ENCODE measurements at places on chromosomes 3 and 15.

GRCh38 chr3:136750897-136751315, 1.3 kb downstream of the STAG1 start:
- no peak for DNase-seq

DNA sequence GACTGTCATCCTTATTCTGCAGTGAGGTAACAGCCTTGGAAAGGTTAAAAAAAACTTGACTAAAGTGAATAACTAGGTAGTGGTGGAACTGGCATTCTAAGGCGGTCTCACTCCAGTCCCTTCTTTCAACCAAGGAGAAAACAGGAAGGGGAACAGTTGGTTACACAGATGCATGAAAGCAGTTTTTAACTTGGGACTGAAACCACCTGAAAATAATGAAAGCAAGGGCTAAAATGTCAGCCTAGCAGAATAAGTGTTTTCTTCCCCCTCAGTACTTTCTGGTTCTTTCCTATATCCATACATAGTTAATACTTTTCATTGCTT, 748 bp upstream of the AVEN start:
- no peak for DNase-seq

- no peak for DNase-seq
Measured at GRCh38 chr15:69885173-69885955, 212.4 kb downstream of the TLE3 start.

DNA sequence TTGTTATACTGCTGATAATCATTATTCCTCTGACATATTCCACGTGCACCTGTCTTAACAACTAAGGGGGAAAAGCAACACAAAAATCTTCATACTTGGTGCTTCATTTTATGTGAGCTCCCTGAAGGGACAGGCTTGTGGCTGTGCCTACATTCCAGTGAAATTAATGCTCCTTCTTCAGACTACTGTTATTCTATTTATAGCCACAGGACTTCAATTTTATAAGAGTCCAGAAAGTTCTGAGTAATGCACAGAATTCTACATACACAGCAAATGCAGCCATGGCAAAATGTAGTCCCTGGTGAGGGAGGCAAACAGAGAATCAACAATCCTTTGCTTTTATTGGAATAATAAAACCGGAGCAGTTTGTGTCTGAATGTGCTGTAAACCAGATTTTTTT, 417.1 kb downstream of the RBMS3 start:
- DNase-seq: no peak

DNA sequence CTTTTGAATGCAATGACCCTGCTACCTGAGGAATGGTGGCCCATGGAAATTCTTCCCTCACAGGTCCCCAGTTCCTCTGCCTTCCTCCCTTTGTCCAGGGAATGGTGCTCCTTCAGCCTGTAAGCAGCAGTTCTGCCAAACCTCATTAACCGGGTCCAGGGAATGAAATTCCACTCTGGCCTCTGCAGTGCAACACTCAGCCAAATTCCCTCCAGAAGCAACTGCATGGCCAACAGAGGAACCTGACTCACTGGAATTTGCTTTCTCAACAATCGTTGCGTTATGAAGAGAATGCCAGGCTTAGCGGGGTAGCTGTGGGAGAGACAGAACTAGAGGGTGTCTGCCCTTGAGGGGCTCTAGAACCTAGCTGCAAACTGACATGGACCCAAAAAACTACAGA, 449.4 kb upstream of the PROK2 start:
- DNase-seq: no peak

GRCh38 chr3:53049987-53050386, 4.1 kb upstream of the SFMBT1 start:
- DNase-seq: no peak
